Stimulated activated CD4-positive, alpha-beta T cell treated with anti-CD3 and anti-CD28 coated beads, Interleukin-4, amount 100 ng/mL, for 48 hours (primary cell): ENCODE measurements at places on chromosomes 4 and X.

- no peak for DNase-seq
These were observed 283.2 kb downstream of the GPC3 start for GRCh38 chrX:133702230-133702629.

DNA sequence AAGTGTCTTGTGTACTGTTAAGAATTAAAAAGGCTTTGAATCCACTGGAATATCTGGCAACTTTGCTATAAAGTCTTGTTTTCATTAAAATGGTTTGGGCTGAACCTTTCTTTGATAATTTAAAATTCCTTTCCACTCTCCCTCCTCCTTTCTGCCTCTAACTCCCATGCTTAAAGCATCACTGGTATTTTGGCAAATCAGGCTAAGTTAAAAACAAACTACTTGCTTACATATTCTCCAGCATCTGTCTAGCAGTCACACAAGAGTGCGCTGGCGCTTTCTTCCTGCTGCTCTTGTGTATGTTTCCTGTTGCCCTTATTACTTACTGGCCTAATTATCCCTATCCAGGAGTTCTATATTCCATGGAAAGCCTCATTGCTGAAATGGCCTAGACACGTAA, 136.6 kb downstream of the VEGFC start:
- no peak for DNase-seq

- DNase-seq = no peak
These were observed 116.9 kb downstream of the EFNB1 start for GRCh38 chrX:68945603-68946228.

- peak; percentile 43 for DNase-seq
These were observed 14.2 kb upstream of the IL3RA start for GRCh38 chrX:1322393-1322792.

DNA sequence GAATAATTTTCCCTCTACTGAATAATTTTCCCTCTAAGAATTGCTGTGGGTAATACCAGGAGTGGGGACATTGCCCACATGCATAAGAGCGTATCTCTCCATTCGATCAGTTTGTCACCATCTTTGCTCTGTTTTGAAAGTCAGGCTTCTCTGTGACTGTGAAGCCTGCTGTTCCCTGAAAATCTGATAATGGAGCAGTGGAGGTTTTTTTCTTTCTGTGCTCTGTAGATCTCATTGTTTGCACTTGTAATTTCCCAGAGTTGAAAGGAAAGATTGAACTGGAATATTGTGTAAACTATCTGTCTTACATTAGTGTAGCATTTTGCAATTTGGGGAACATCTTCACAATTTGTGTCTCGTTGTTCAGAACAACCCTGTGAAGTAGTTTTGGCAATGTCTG, 4.3 kb downstream of the ZXDB start:
- DNase-seq = no peak

DNA sequence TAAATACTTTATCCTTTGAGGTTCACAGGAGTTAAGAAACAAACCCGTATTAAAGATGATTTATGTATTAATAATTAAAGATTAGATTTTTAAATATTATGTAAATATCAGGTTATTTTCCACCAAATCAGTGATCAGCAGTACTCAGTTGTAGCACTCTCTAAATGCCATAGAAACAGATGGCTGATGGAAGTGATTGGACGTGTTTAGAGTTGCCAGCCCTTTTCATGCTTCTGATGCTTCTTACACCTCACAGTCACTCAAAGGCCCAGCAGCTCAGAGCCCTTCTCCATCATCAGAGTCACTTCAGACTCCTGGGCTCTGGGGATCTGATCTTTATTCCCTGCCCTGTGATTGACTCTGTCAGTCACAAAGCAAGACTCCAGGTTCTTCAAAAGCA, 170.1 kb upstream of the PGRMC2 start:
- DNase-seq = no peak

DNA sequence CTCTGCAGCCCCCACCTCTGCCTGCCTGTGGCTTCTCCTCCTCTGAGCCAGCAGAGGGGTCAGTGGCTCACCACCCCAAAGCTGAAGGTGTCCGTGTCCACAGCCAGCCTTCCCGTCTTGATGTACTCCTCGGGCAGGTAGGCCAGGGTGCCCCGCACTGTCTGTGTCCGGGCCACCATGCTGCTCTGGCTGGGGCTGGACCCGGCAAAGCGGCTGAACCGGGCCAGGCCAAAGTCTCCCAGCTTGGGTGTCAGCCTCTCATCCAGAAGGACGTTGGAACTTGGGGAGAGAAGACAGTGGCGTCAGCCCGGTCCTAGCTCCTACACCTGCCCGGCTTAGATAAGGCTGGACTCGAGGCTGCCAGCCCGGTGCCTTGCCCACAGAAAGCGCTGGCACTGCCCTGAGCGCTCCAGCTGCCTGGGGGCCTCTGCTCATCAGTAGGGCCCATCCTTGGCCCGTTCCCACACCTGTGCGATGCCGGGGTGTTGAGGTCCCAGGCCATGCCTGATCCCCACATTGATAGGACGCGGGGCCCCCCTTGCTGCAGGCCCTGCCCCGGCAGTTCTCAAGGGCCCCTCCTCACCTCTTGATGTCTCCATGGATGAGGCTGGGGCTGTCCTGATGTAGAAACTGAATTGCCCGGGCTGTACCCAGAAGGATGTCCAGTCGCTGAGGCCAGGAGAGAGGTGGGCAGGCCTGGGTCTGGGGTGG, 3.2 kb downstream of the IRAK1 start:
- DNase-seq = no peak

DNA sequence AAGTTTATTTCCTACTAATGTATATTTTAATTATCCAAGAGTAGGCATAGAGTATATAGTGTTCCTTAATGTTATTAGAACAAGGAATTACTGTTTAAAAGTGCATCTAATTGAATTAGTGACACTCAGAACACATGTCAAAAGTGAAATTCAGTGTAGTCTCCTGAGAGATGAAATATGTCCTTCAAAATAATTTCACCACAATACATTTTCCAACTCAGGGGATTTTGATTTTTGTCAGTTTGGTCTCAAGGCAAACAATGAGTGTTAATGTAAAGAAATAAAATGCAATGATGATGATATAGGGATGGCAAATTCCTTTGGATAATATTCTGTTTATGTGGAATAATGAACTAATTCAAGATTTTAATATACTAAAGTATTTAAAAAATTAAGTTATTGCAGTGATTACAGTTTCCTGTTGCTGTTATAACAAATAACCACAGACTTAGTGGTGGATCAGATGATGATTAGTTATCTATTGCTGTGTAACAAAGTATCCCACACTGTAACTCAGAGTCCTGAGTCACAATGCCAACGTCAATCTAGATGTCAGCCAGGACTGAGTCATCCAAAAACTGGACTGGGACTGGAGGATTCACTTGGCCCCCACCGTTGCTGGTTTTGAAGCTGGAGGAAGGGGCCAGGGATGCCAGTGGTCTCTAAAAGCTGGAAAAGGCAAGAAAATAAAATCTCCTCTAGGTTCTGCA, 148.0 kb upstream of the SLC7A11 start:
- DNase-seq = no peak

DNA sequence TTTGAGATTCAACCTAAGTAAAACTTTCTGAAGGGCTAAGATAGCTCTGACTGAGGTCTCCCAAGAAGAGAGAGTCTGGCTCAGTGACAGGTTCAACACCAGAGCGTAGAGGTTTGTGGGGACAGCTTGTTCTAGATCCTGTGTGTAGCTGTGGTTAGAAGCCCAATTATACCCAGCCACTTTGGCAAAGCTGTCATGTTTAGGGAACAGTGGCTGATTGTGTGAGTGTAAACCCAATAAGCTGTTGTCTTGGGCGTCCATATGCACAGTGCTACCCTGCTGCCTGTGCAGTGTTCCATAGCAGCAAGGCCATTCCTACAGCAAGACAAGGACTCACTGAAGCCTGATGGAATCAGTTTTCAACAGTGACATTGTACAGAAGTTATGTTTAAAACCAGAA, 11.2 kb upstream of the SCRG1 start:
- no peak for DNase-seq

GRCh38 chr4:168832763-168833575, 177.1 kb downstream of the CBR4 start:
- no peak for DNase-seq

- no peak for DNase-seq
These were observed 17.4 kb downstream of the YY2 start for GRCh38 chrX:21873063-21873775.

DNA sequence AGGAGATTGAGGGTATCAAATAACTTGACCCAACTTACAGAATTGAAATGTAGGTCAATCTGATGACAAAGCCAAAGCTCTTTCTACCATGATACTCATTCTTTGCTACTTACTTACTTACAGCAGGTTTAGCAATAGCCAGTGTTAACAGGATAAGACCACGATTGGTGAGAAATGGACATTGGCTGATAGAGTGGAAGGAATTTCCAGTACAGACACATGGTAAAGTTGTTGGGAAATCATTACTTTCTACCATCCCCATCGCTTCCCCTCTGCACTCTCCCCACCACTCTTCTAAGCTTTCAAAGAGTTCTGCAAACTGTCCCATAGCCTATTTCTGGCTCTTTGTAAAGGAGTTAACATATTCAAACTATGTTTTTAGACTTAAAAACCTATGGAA, 119.7 kb downstream of the CHRNA9 start:
- DNase-seq = no peak

- DNase-seq = no peak
These were observed 123.5 kb downstream of the GABRB1 start for GRCh38 chr4:47154816-47155370.

- DNase-seq = peak; percentile 55
These were observed 14.1 kb downstream of the RPS6KA3 start for GRCh38 chrX:20252381-20253231.

- DNase-seq = no peak
These were observed 129.5 kb downstream of the GNL3L start for GRCh38 chrX:54659547-54659946.

DNA sequence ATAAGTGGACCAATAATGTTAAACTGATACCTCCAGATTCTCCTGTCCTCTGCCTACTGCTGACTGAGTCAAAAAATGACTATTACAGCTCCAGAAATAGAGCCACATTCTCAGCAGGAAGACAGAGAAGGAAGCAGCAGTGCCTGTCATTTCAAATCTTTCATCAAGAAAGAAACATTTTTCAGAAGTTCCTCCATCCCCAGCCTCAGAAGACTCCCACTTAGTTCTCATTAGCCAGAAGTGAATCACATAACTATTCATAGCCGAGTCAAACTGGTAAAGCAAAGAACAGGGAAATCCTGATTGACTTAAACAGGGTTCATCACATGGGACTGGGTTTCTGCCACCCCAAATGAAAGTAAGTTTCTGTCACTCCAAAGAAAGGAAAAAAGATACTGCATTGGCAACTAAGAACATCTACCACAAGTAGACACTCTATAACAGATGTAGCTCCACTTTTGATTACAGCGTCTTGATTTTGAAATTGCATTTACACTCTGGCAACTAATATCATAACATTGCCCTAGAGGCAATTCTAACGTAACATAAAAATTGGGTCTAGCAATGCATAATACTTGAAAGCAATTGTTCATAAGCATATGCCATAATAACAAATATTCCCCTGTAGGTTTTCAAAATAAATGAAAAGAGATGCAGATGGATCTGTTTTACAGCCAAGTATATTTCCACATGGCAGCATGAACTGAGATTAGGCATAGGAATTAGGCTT, 599.8 kb downstream of the GALNTL6 start:
- no peak for DNase-seq

DNA sequence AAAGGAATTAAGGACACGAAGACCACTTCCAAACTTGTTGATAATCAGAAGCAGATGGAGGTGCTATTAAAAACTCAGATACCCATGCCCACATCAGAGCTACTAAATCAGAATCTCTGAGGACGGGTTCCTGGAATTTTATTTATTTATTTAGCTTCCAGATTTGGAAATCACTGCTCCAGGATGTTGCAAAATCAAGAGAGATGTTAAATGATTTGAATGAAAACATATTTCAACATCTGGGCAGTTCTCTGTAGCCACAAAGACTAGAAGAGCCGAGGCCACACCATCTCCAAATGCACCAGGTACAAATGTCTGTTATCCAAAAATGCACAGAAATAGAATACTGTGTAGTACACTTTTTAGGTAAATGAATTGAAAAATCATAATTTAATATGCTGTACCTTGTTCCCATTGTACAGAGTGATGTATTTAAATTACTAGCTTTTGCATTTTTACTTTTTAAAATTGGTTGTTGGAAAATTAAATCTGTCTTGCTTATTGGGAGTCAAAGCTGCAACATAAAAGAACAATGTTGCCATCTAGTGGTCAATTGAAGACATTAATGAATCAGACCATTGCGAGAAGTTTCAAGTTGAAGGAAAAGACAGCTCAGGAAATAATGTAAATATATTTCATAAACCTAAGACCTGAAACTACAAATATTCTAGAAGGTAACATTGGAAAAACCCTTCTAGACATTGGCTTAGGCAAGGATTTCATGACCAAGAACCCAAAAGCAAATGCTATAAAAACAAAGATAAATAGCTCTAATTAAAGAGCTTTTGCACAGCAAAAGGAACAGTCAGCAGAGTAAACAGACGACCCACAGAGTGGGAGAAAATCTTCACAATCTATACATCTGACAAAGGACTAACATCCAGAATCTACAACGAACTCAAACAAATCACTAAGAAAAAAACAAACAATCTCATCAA, 151.3 kb upstream of the TTC29 start:
- DNase-seq = no peak

- no peak for DNase-seq
These were observed 1.7 kb upstream of the DCTD start for GRCh38 chr4:182918791-182919302.

DNA sequence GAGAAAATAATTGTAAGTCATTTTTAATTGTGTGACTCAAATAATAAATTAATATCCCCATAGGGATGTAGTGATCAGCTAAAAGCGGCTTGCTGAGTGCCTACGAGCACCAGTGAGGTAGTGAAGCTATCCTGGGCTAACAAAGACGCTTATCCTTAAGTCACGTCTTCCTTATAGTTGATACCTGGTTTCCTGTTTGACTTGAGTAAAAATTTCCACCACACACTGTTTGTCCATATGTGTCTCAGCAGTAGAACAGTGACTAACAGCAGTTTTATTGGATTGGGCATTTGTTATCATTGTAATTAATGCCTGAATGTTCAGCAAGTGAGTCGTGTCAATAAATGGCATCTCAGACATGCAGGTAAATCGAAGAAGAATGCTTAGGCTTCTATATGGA, 241.1 kb downstream of the GRXCR1 start:
- no peak for DNase-seq

DNA sequence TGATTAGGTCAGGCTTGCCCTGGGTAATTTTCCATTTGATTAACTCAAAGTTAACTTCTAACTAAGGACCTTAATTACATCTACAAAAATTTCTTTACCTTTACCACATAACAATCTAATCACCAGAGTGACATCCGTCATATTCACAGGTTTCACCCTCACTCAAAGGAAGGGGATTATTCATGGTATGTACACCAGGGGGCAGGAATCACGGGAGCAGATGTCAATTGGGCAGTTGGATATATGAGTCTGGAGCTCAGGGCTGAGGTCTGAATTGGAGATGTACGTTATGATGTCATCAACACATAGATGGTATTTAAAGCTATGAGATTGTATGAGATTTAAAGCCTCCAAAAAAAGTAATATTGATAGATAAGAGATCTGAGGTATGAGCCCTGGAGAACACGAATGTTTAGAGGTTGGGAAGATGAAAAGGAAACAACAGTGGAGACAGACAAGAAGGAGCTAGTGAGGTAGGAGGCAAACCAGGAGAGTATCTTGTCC, 52.9 kb downstream of the PGRMC1 start:
- DNase-seq = no peak

- DNase-seq = no peak
These were observed 208.8 kb upstream of the VEGFC start for GRCh38 chr4:177001271-177002175.

- DNase-seq = no peak
These were observed 19.0 kb upstream of the DHX15 start for GRCh38 chr4:24603343-24603742.
